ENCODE measurements at places on chromosomes 13 and 19. TPM values are rescaled to one million over a fixed set of nuclear protein-coding genes. Genes with fewer than 3 reads are reported as not detected.

- DNase-seq = no peak
Measured at GRCh38 chr13:37476874-37477273, 121.7 kb downstream of the POSTN start.

DNA sequence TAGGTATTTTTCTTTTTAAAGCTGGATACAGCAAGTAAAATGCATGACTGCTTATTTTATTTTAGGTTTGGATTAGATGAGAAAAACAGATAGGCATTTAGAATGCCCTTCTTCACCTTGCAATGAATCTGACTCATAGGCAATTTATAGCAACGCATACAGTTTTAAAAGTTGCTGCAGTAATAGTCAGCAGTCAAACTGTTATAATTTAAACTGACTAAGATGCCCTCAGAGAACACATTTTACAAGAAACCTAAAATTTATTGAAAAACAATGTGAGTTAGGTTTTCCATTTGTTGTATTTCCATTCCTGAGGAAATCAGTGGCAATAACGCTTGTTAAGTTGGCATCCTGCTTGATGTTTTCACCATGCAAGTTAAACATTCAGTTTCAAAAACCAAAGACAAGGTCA is 1128.2 kb upstream of the PCDH9 start:
- DNase-seq = no peak

DNA sequence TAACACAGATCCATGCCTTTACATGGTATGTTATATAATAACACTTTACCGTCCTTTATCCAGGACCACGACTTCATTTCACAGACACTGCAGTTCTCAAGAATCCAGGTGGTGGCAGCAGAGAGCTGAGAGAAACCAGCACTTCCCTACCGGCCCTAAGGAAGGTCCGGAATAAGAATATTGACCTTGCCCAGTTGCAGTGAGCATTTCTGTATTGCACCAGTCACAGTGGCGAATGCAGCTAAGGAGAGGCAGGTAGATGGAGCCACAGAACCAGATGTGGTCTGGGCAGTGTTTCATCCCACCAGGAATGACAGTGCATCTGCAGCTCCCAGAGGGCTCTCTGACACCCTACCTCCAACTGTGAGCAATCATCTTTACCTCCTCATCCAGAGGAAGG is 44.6 kb downstream of the ZNF787 start:
- DNase-seq = peak; percentile 33

DNA sequence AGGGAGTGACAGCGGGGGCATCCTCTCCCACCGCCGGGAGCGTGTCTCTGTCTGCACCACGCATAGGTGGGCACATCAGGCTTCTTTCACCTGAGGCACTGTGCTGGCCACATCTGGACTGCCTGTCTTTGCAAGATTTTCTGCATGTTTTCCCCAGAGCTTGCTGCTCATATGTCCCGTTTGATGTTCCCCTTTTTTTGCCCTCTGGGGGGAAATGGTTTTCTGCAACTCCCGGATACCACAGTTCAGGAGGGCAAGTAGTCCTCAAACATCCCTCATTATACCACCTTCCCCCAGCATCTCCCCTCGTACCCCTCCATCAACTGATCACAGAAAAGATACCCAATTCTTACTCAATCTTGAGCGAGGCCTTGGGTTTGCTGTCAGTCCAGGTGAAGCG is 168.0 kb downstream of the PAN3 start:
- DNase-seq = no peak

The GRIN2D gene
- total RNA-seq = 0.73 TPM

The RNF225 gene
- total RNA-seq = 7.0 TPM

The TMEM38A gene
- total RNA-seq = 11.7 TPM

The LENG9 gene
- total RNA-seq = 18.6 TPM
